Germinal center (tissue), 1 donor: ENCODE measurements at places on chromosomes 5 and 9.

- no peak for DNase-seq
Observed at GRCh38 chr5:53130266-53130665, 20.7 kb upstream of the MOCS2 start.

- no peak for DNase-seq
Observed at GRCh38 chr9:130962418-130963316, 23.6 kb upstream of the FIBCD1 start.

DNA sequence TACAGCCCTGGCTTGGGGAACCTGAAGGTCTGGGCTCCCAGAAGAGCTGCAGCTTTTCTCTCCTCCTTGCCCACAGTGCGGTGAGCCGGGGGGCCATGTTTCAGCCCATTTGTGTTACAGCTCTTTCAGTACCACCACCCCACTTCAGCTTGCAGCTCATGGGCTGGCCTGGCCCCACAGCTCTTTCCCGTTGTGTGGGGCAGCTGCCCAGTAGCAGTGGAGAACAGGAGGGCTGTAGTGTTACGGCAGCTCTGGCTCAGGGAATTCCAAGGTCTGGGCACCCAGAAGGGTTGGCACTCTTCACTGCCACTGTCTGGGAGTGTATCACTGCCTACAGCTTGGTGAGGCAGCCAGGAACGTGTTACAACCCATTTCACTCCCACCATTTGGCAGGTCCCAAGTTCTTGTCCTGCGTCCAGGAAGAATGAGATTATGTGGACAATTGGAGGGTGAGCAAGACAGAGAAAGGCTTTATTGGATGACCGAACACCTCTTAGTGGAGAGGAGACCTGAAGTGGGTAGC, 390.5 kb downstream of the KDM4C start:
- DNase-seq, result no peak

GRCh38 chr5:95029569-95030366, 255.1 kb downstream of the MCTP1 start:
- no peak for DNase-seq
